NCI-H1105 treated with DMSO at 0.1 percent for 48 hours (cell line): ENCODE measurements at places on chromosomes 2 and 18.
A peak's percentile ranks its signal among the peaks of the same experiment; 100 is the strongest.

DNA sequence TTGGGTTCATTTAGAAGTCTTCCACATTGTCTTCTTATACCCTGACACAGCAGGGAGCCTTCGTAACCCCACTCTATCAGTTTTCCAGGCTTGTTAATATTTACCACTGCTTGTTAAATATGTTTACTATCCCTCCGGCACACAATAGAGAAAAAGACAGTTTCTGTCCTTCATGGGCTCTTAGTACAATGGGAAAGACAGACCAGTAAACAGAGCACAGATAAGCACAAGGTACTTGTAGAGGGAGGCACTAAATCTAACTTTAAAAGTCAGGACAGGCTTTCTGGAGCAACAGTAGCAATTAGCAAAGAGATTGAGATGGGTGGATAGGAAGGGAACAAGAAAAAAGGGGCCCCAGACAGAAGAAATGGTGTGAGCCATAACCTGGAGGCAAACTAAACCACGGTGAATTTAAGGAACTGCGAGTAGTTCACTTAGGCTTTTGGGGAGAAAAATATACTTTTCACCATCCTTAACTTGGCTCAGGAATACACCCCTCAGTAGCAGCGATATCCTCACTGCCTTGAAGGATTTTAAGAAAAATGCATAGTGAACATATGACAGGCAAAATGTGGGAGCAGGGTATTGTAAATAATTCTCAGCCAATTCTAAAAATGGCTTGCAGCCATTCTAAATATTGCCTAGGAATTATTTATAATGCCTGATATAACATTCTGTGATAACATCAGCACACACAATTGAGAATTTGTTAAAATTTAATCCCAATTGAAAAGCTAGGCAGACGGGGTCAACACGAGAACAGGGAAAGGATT, 383.7 kb downstream of the CDH2 start:
- DNase-seq: no peak

GRCh38 chr18:21264651-21265050, 22.6 kb downstream of the GREB1L start:
- DNase-seq: no peak

GRCh38 chr2:45543257-45543656, 67.8 kb downstream of the SRBD1 start:
- no peak for DNase-seq

GRCh38 chr2:224442071-224442967, 40.4 kb upstream of the FAM124B start:
- no peak for DNase-seq

GRCh38 chr2:160574468-160575140, 81.0 kb upstream of the RBMS1 start:
- no peak for DNase-seq

DNA sequence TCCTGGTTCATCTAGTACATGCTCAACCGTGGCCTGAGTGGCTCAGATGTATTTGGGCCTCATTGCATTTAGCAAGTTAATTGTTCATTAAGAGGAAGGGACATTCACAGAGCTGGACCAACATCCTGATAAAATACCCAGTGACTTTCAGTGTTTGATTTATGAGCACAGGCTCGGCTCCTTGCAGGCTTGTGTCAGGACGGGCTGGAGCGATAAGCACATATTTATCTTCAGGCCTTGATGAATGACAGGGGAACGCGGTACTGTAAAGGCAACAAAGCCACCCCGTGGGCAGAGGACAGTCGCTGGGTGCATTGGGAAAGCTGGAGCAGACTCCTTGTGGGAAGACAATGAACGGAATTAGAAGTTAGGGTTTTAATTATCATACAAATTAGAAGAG, 548.6 kb upstream of the HS6ST1 start:
- no peak for DNase-seq

DNA sequence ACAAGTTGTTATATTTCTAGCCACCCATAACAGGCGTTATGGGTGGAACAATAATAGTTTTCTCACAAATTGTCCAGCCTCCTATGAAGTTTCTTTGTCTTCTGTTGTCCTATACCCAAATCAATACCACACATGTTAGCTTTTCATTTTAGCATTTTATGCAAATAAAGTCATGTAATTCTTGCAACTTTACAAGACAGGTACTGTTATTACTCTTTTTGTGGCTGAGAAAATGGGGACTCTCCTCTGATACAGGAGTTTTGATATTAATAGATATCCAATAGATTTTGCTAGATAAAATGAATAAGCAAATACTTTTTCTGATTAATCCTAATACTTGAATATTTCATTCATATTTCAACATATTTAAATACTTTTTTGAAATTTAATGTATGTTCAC, 151.0 kb downstream of the PMAIP1 start:
- DNase-seq: no peak

DNA sequence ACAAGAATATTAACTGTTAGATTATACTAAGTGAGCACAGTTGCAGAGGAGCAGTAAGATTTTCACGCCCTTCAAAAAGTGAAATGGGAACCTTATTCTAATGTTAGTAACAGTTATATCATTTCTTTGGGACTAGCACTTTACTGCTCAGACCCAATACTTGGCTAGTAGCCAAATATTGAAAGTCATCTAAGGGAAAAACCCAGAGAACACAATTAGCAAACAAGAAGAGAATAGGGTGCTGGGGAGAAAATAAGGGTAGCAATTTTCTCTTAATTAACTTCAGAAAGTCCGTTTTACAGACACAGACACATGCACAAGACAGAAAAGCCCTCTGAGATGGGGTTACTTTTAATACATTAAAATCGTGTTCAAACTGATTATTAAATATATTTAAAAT, 71.8 kb downstream of the ID2 start:
- peak; percentile 68 for DNase-seq

- no peak for DNase-seq
Measured at GRCh38 chr2:31296641-31297287, 62.8 kb downstream of the EHD3 start.

DNA sequence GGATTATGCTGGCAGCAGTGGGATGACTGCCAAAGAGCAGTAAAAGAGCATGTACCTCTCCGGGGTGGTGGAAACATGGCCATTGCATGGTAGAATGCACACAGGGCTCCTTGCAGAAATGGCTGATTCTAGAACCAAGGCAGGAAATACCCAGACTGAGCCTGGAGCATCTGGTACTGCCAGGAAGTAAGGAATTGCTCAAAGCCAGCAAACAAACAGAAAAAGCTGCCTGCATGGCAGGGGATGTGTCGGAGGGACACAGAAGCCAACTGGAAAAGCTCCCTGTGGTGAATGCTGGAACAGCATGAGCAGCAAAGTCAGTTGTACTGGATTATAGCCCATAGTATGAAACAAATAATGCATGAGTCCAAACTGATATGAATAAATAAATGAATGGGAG, 78.0 kb upstream of the NFATC1 start:
- no peak for DNase-seq

GRCh38 chr2:195029804-195030654, 627.0 kb upstream of the SLC39A10 start:
- DNase-seq: no peak

DNA sequence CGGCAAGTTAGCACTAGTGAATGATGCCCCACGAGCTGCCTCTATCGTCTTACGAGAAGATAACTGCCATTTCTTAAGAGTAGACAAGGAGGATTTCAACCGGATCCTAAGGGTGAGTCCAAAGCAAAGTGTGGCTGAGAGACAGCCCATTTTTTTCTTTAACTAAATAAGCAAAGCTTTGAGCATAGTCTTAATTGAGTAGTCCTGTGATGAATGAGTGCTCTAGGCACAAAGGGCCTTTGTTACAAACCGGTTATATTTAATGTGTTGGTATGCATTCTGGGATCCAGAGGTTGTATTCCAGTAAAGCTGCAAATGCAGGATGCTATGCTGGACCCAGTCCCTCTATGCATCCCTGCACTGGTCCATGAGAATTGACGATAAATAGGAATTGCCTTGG, 86.9 kb upstream of the MAP3K20 start:
- DNase-seq: no peak

- DNase-seq: no peak
Measured at GRCh38 chr2:10038716-10039115, 4.6 kb upstream of the KLF11 start.

DNA sequence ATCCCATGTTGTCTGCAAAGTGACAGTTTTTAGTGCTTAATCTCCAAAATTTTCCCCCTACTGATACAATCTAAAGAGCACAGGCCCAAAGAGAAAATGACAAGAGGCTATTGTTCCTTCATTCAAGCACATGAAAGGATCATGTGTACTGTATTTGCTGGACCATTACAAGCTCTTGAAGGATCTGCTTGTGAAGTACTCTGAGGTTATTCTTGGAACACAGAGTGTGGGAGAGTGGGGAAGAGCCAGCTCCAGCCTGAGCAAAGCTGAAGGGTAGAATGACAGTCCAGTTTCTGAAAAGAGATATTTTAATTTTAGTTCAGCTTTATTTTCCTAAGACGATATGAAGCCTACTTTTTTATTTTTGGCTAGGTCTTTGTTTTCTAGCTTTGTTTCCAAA, 112.2 kb downstream of the GALNT3 start:
- peak; percentile 65 for DNase-seq

DNA sequence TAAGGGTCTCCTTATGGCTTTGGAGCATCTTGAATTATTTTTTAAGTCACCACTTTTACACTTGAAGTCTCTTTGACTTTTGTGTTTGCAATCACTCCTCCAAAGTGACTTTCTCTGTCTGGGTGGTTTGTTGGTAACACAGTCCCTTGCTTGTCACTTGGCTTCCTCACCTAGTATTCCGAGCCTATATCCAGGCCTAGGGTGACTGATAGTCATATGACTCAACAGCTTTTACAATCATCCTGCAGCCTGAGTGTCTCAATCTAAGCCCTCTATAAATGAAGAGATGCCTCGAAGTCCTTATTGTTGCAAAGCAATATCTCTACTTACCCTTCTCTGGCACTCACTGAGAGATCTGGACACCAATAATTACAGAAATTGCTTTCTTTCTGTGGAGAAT, 53.9 kb upstream of the SETBP1 start:
- no peak for DNase-seq

- DNase-seq: no peak
Measured at GRCh38 chr2:176664478-176664877, 395.2 kb downstream of the MTX2 start.

- no peak for DNase-seq
Measured at GRCh38 chr2:52054824-52055223, 1022.9 kb upstream of the NRXN1 start.

GRCh38 chr2:178111743-178112142, 494 bp upstream of the RBM45 start:
- no peak for DNase-seq

DNA sequence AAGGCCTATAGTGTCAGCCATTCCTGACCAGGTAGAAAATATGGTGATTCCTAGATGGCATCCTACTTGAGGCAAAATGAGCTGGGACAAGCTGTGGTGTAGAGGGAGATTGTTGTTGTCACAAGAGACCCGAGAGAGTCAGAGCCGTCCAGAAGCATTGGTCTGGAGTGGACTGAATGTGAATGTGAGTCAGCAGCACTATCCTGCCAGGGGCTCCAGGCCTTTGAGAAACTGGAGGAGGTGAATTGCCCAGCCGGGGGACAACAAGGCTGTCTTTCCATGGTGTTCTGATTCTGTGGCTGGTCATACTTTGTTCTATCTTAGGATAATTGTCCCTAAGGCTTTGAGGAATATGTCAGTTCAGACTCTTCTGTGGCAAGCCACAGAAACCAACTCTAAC, 29.4 kb upstream of the EIF2AK3 start:
- no peak for DNase-seq

DNA sequence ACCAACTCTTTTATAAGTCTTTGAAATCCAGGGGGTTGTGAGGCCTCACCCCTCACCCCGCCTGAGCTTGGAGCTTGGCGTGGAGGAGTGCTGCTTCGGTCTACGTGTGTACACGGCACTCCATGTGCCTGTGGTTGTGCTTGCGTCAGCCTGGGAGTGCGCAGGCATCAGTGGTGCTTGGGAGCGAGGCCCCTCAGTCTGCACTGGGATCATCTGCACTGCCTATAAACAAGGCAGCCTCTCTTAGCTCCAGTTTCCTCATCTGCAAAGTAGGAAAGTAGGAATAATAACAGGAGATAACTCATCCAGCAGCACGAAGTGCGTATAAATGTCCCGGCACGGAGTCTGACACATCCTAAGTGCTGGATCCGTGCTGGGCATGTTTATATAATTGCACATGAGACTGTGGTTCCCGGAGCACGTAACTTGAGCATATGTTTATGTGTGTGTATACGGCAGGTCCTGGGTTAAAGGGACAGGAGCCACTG, 1.2 kb downstream of the GYPC start:
- DNase-seq: no peak

DNA sequence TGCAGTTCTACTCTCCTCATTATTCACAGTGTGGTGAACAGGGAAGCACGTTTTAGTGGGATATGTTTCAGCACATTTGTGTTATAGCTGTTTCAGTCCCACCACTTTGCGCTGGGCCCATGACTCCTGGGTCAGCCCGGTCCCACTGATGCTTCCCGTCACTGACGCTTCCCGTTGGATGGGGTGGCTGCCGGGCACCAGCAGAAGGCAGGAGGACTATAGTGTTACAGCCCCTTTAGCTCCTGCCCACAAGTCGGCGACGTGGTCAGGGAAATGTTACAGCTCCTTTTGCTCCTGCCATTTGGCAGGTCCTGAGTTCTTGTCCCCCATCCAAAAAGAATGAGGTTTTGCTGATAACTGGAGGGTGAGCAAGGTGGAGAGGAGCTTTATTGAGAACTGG, 732.2 kb downstream of the NR4A2 start:
- no peak for DNase-seq

DNA sequence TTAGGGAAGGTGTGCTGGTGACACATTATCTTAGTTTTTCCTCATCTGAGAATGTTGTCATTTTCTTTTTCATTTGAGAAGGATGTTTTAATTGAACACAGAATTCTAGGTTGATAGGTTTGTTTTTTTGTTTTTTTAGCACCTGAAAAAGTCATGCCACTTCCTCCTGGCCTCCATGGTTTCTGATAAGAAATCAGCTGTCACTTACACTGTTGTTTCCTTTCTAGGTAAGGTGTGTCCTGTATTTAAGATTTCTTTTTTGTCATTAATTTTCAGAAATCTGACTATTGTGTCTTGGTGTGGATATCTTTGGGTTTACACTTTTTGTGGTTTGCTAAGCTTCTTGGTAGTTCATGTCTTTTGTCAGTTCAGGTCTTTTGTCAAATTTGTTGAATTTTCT, 99.3 kb downstream of the ROCK1 start:
- DNase-seq: no peak

DNA sequence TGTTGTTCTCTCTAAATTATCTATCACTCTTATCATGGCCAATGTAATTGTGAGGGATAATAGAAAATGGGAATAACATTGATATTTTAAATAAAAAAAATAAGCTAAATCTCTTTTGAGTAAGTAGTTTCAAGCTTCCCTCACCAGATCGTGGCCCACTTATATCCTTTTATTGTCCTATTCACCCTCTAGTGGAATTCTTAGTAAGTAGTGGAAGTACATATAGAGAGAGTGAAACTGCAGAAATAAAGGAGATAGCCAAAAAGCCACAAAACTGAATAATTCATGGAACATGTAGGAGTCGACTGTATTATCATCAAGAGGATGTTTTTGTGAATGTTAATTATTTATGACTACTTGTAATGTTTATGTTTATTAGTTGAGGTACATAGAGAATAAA, 66.1 kb upstream of the DTNA start:
- DNase-seq: peak; percentile 23
